ENCODE measurements at places on chromosomes 4 and X.

DNA sequence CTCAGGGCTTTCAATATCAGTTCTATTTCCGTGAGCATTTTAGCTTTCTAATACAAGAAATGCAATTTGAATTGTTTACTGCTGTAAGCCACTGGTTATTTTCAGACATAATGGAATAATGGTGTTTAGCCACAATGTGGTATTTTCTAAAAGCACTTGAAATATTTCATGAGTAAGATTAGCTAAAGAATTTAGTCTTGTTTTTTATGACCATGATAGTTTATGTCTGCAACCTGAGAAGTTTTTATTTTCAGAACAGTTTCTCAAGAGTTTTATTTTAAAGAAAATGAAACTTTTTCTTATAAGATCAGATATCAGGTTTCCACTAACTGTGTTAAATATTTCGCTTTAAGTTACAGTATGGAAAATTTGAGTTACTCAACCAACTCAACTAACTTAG, 60.2 kb downstream of the SLIT2 start:
- no peak for DNase-seq

DNA sequence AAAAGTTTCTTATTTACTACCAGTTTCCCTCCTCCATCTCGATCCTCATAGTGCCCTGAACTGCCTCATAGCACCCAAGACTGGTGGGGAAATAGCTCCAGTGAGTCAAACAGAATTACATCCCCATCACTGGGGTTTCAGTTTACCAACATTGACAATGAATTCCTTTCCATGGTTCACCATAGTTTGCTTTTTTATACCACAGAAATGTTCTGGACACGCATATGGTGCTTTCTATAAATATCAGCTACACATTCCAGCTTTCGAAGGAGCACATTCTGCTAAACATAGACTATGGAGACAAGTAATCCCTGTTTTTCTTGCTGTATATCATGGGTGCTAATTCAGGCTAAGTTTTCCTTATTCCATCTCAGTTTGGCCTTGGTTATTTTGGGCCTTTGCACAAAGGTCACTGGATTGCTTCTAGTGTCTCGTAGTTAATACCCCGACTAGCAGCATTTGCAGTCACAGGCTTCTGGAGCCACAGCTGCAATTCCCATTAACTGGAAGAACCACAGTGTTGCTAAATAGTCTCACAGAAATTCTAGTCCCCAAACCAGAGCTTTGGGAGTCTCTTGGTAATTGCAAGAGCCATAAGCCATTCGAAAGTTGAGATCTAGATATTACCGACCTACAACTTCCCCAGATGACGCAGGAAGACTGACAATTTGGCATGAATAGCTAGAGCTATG, 53.4 kb upstream of the TRPC3 start:
- no peak for DNase-seq

GRCh38 chrX:22433292-22434070, 160.8 kb downstream of the CBLL2 start:
- DNase-seq = no peak

- no peak for DNase-seq
Measured at GRCh38 chrX:80388206-80388605, 32.0 kb upstream of the TENT5D start.

DNA sequence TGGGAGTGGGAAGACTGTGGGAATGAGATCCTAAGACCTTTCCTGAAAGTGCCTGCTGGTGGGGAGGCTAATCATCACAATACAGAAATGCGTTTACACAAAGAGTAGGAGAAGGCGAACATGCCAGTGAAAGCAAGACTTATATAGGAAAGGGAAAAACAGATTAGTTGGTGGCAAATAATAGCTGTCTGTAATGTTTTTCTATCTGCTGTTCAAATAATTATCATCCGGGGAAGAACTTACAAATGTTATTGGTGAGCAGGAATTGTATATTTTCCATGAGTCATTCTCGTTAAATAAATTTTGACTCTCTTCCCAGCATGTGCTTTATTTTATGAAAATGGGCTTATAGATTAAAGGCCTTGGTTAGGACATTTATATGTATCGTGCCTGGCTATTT, 196.5 kb downstream of the ARHGAP10 start:
- no peak for DNase-seq

DNA sequence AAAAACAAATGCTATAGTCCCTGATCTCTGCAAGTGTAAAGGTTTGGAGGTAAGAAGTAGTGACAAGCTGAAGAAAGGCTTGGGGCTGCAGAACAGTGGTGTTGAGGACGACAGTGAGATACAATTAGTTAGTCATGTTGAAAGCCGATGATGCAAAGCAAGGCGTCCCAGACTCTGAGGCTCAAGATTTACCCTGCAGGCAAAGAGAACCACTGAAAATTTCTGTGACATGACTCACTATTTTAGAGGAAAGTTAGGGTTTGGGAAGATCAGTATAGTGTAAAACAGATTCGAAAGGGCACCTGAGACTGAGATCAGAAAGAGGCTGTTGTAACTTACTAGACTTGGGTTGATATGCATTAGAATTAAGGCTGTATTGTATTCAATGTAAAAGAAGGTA, 281.3 kb upstream of the FTHL17 start:
- no peak for DNase-seq

DNA sequence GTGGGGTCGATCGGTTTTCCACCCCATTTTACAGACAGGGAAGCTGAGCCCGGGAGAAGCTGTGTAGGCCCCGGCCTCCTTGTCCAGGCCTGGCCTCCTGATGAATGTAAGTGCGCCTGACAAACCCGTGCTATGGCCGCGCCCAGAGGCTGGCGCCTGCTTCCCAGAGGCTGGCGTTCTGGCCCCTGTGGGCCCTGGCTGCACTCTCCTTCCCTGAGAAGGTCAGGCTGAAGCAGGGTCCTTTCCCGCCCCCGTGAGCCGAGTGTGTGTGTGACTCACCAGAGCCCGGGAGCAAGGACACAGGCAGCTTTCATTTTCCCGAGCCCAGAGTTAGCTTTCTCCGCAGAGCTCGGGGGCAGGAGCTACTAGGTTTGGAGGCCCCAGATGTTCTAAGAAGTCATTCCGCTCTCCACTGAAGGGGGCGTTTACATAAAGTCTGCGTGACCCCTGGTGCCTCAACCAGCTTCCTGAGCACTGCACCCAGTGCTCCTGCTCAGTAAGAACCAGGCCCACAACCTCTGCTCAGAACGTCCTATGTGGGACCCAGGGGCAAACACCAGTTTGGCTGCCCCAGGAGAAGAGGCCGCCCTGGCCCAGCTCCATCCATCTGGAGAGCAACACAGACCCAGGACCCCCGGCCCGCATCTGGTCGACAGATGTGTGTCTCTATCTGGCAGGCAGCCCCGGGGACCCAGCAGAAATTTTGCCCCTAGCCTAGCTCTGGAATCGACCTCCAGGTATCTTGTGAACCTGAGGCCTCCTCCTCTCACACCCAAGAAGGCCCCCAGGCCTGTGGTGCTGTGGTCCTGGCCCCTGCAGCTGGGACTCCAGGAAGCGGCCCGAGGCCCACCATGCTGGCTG, 13.6 kb downstream of the UVSSA start:
- no peak for DNase-seq

- no peak for DNase-seq
Measured at GRCh38 chrX:23819385-23820234, 36.6 kb downstream of the SAT1 start.

GRCh38 chrX:10981506-10981905, 129.6 kb upstream of the HCCS start:
- no peak for DNase-seq
